ENCODE measurements at places on chromosomes 2 and 18. TPM values are rescaled to one million over a fixed set of nuclear protein-coding genes. Genes with fewer than 3 reads are reported as not detected.

GRCh38 chr2:96259497-96259921 lies 6.3 kb downstream of the TMEM127 start:
- H3K27me3 ChIP-seq, result no peaks in the 10 kb centered on the region
- H3K27ac ChIP-seq, result no peak overlapping the region
- DNase-seq, result no peak

DNA sequence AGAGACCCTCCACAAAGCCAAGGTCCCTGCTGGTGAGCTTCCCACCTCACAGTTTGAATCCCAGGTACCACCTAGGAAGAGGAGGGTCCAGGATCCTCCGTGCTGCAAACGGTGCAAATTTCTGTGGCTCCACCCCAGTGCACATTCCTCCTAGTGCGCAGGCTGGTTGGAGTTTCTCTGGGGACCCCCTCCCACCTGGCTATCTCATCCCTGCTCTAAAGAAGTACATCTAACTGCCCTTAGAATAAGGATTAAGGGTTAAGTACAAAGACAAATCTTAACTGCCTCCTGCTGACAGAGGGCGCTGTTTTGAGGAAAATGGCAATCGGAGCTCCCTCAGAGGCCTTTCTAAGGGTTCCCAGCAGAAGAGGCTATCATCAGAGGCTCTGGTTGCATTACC lies 109.6 kb upstream of the FSIP2 start:
- H3K27ac ChIP-seq, result no peak overlapping the region
- no peaks in the 10 kb centered on the region for H3K4me1 ChIP-seq
- no peak for DNase-seq
- no peaks in the 10 kb centered on the region for H3K27me3 ChIP-seq
- H3K36me3 ChIP-seq, result no peaks in the 10 kb centered on the region

GRCh38 chr2:239876271-239876947 lies 148.7 kb downstream of the NDUFA10 start:
- no peaks in the 10 kb centered on the region for H3K36me3 ChIP-seq
- H3K27me3 ChIP-seq, result no peaks in the 10 kb centered on the region
- no peaks in the 10 kb centered on the region for H3K4me1 ChIP-seq
- DNase-seq, result no peak
- H3K4me3 ChIP-seq, result no peak overlapping the region

- H3K27me3 ChIP-seq, result no peaks in the 10 kb centered on the region
- peaks cover 22% of the 10 kb centered on the region for H3K4me1 ChIP-seq
- DNase-seq, result no peak
- H3K4me3 ChIP-seq, result no peak overlapping the region
- H3K36me3 ChIP-seq, result peaks cover 4% of the 10 kb centered on the region
- H3K27ac ChIP-seq, result no peak overlapping the region
Measured at GRCh38 chr2:135963841-135964240, 21.6 kb downstream of the DARS1 start.

DNA sequence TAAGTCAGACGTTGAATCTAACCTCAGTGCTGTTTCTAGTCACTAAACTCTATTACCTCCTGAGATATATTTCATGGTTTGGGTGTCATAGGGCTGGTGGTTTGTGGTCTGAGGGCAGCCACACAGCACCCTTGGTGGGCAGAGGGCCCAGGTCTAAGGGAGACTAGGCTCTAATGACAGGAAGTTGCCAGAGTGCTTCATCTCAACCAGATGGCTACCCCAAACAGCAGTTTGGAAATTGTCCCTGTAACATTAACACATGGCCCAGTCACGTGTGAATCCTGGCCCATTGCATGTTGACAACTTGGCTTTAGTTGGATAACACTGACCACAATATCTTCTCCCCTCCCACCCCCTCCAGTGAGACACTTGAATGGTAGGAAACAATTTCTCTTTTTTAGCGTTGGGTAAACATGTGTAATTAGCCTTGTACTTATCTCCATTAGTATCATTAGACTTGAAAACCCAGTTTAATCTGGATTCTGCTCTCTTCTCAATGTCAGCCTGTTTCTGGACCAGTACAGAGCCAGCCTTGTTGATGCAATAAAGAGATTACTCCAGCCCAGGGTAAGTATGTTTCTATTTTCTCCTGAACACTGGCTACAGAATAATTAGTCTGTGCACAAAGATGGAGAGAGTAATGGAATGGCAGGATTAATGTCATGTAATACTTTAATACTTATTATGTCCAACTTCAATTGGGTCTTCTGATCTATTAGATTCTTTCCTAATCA lies 187.8 kb upstream of the SIX3 start:
- no peaks in the 10 kb centered on the region for H3K27me3 ChIP-seq
- H3K4me1 ChIP-seq, result no peaks in the 10 kb centered on the region
- H3K4me3 ChIP-seq, result no peak overlapping the region
- no peak overlapping the region for H3K27ac ChIP-seq
- H3K36me3 ChIP-seq, result no peaks in the 10 kb centered on the region
- DNase-seq, result no peak

GRCh38 chr2:10876394-10876793 lies 35.3 kb upstream of the KCNF1 start:
- no peak overlapping the region for H3K27ac ChIP-seq
- peaks cover 3% of the 10 kb centered on the region for H3K4me1 ChIP-seq
- H3K27me3 ChIP-seq, result peaks cover 20% of the 10 kb centered on the region
- DNase-seq, result no peak
- no peak overlapping the region for H3K4me3 ChIP-seq

DNA sequence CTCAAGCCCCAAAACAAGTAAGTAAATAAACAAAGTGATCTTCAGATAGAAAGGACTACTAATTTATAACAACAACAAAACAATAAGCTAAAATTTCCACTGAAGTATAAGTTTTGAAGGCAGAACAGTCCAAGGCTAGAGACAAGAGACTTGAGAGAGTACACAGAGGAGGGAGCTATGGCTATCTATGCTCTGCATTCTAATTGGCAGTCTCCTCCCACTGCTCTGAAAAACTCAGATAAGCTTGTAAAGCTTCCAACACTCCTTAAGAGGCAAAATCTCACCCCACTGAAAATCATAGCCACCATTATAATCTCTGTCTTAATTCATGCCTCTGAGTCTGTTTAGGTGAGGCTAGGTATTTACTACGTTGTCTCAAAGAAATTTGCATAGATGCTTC lies 714.6 kb upstream of the LRATD1 start:
- H3K36me3 ChIP-seq, result no peaks in the 10 kb centered on the region
- no peak overlapping the region for H3K27ac ChIP-seq
- no peak overlapping the region for H3K4me3 ChIP-seq
- H3K27me3 ChIP-seq, result no peaks in the 10 kb centered on the region
- no peak for DNase-seq

- H3K36me3 ChIP-seq, result no peaks in the 10 kb centered on the region
- no peak overlapping the region for H3K4me3 ChIP-seq
- H3K4me1 ChIP-seq, result no peaks in the 10 kb centered on the region
- no peaks in the 10 kb centered on the region for H3K27me3 ChIP-seq
Measured at GRCh38 chr18:71797554-71797953, 746.6 kb downstream of the CBLN2 start.

The MYO7B gene
- not detected for total RNA-seq

The UGT1A1 gene
- not detected for total RNA-seq

The COPS9 gene
- 71.9 TPM for total RNA-seq
